ENCODE measurements at places on chromosomes 3 and 15.

- DNase-seq: peak; percentile 30
- H3K27ac ChIP-seq: peak overlapping the region; percentile 97
- peaks cover 88% of the 10 kb centered on the region for H3K4me1 ChIP-seq
- peak overlapping the region; percentile 69 for H3K4me3 ChIP-seq
- no peaks in the 10 kb centered on the region for H3K27me3 ChIP-seq
- peaks cover 26% of the 10 kb centered on the region for H3K36me3 ChIP-seq
These were observed 90.7 kb downstream of the KLHL25 start for GRCh38 chr15:85704066-85704465.

GRCh38 chr15:90667073-90667754, 49.9 kb upstream of the BLM start:
- H3K4me1 ChIP-seq: peaks cover 33% of the 10 kb centered on the region
- H3K36me3 ChIP-seq: no peaks in the 10 kb centered on the region
- no peak for DNase-seq
- H3K27ac ChIP-seq: peak overlapping the region; percentile 55
- peak overlapping the region; percentile 49 for H3K4me3 ChIP-seq

DNA sequence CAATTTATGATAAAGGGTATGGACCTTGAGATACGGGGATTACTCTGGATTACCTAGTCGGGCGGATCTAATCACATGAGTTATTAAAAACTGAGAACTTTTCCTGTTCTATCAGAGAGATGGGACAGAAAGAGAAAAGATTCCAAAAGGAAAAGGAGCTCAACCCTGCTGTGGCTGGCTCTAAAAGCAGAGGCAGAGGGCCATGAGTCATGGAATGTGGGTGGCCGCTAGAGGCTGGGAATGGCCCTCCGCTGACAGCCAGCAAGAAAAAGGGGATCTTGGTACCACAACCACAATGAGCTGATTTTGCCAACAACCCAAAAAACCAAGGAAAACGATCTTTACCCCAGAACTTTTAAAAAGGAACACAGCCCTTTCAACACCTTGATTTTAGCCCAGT, 210.0 kb downstream of the MAGI1 start:
- no peak for DNase-seq
- H3K4me3 ChIP-seq: no peak overlapping the region
- H3K27me3 ChIP-seq: no peaks in the 10 kb centered on the region
- no peak overlapping the region for H3K27ac ChIP-seq
- no peaks in the 10 kb centered on the region for H3K4me1 ChIP-seq

DNA sequence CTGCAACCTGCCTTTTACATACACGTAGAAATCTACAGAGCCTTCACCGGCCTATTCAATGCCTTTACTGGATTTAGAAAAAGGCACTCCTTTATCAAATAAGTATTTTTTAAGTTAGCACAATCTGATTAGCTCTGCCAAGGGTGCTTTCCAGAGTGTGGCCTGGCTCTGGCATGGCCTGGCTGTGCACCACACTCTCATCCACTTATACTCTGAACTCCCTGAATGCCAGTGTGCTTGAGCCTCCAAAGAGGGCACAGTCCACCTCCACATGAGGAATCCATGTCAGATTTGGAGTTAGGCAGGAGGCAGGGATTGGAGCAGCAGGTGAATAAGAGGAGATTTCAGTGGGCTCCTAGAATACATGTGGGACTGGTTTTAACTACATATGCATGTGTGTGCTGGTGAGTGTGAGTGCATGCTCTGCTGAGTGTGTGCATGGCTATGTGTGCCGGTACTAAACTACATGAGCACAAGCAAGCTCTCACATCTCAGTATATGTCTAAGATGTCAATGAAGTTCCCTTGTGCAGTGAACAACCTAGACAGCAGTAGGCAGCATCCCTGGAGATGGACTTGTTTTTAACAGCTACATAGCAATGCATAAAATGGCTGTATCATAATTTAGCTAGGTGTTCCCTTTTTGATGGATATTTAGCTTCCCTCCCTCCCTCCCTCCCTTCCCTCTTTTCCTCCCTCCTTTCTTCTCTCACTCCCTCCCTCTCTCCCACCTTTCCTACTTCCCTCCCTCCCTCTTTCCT, 17.8 kb upstream of the ZFAND6 start:
- no peak overlapping the region for H3K27ac ChIP-seq
- no peak overlapping the region for H3K4me3 ChIP-seq
- H3K27me3 ChIP-seq: no peaks in the 10 kb centered on the region
- H3K36me3 ChIP-seq: no peaks in the 10 kb centered on the region
- H3K4me1 ChIP-seq: no peaks in the 10 kb centered on the region

DNA sequence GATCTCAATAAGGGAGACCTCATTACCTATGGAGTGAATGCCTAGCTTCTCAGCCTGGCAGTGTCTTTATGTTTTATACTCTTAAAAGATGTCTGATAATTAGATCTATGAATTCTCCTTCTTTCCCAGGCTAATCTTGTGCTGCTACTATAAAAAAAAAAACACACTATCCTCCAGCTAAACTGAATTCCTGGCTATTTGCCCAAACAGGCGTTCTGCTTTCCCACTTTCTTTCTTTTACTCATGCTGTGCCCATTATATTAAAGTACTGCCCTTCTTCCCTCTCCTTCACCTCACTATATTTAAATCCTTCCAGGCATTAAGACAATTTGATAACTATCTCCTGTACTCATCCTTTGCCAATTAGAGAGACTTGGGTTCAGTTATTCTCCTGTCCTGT, 1134.9 kb downstream of the ROBO2 start:
- H3K4me3 ChIP-seq: no peak overlapping the region
- no peak for DNase-seq
- no peaks in the 10 kb centered on the region for H3K4me1 ChIP-seq
- no peak overlapping the region for H3K27ac ChIP-seq

GRCh38 chr15:75023872-75024636, 664 bp downstream of the PPCDC start:
- no peaks in the 10 kb centered on the region for H3K36me3 ChIP-seq
- no peak for DNase-seq
- peaks cover 19% of the 10 kb centered on the region for H3K4me1 ChIP-seq
- H3K27ac ChIP-seq: peak overlapping the region; percentile 93

DNA sequence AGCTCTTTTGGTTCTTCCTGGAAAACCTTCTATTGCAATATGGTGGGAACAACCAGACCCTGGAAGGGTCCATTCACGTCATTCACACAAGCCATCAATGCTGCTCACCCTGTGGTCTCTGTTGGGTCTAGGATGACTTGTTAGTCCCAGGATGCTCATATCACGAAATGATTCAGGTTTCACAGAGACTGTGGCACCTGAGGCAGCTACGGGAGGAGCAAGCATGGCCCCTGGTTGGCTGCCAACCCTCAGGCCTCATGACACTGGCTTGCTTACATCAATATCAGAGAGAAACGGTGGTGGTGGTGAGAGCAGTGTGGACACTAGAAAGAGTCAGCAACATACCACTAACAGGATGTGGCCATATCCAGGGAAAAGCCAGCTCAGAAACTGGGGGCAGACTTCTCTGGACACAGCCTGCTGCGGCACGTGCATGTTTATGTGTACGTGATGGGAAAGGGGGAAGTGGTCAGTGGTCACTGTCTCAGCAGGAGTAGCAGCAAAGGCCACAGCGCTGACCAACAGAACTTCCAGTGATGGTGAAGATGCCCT, 208.9 kb upstream of the ST8SIA2 start:
- H3K27me3 ChIP-seq: peaks cover 3% of the 10 kb centered on the region
- no peak overlapping the region for H3K4me3 ChIP-seq
- H3K4me1 ChIP-seq: no peaks in the 10 kb centered on the region
- H3K27ac ChIP-seq: no peak overlapping the region
- no peak for DNase-seq

DNA sequence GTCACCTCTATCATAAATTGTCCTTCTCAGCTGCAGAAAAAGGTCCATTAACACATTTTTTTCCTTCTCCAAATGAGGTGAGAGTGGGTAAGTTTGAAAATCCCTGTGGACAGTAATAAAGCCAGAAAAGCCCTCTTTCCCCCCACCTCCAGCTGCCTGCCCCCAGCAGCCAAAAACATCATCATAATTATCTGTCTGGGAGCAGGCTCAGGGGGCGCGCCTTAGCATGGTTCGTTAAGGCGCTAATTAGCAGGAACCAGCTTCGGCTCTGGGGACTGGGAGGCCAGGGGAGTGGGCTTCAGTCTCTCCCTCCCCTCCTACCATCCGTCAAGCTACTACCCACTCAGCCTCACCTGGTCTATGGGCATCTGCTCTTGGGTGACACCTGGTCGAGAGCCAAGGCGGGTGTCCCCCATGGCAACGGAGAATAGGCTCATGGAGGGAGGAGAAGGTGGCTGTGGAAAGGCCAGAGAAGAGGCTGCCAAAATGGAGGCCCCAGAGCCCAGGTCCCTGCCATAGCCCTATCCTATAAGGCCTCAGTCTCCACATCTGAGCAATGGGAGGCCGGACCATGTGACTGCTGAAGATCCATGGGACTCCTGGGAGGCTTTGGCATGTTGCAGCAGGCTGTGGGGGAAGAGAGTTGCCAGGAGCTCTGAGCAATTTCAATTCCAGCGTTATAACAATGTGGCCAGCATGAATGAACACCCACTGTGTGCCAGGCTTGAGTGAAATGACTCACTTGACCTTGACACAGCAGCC, 140.1 kb upstream of the LINGO1 start:
- H3K4me3 ChIP-seq: no peak overlapping the region
- no peaks in the 10 kb centered on the region for H3K36me3 ChIP-seq
- H3K4me1 ChIP-seq: no peaks in the 10 kb centered on the region
- H3K27ac ChIP-seq: no peak overlapping the region

GRCh38 chr3:160568989-160569388, 3.6 kb upstream of the KPNA4 start:
- H3K27ac ChIP-seq: no peak overlapping the region
- peaks cover 26% of the 10 kb centered on the region for H3K36me3 ChIP-seq
- H3K4me1 ChIP-seq: peaks cover 21% of the 10 kb centered on the region
- H3K27me3 ChIP-seq: no peaks in the 10 kb centered on the region
- no peak overlapping the region for H3K4me3 ChIP-seq
- no peak for DNase-seq

GRCh38 chr3:12046406-12046805, 42.2 kb downstream of the SYN2 start:
- no peak for DNase-seq
- no peaks in the 10 kb centered on the region for H3K36me3 ChIP-seq
- no peak overlapping the region for H3K4me3 ChIP-seq
- H3K27ac ChIP-seq: no peak overlapping the region

GRCh38 chr3:5022187-5022965, 43.1 kb downstream of the BHLHE40 start:
- H3K27me3 ChIP-seq: no peaks in the 10 kb centered on the region
- DNase-seq: no peak
- no peaks in the 10 kb centered on the region for H3K36me3 ChIP-seq
- H3K4me3 ChIP-seq: peak overlapping the region; percentile 63
- H3K4me1 ChIP-seq: peaks cover 84% of the 10 kb centered on the region
- H3K27ac ChIP-seq: peak overlapping the region; percentile 96

- H3K27ac ChIP-seq: no peak overlapping the region
- peaks cover 19% of the 10 kb centered on the region for H3K4me1 ChIP-seq
- no peak overlapping the region for H3K4me3 ChIP-seq
- H3K27me3 ChIP-seq: peaks cover 61% of the 10 kb centered on the region
- DNase-seq: no peak
These were observed 14.6 kb upstream of the RASGRF1 start for GRCh38 chr15:79105141-79105540.

- H3K27me3 ChIP-seq: no peaks in the 10 kb centered on the region
- no peaks in the 10 kb centered on the region for H3K36me3 ChIP-seq
- H3K4me1 ChIP-seq: no peaks in the 10 kb centered on the region
- DNase-seq: no peak
These were observed 187.0 kb downstream of the UBE3A start for GRCh38 chr15:25251700-25252390.

DNA sequence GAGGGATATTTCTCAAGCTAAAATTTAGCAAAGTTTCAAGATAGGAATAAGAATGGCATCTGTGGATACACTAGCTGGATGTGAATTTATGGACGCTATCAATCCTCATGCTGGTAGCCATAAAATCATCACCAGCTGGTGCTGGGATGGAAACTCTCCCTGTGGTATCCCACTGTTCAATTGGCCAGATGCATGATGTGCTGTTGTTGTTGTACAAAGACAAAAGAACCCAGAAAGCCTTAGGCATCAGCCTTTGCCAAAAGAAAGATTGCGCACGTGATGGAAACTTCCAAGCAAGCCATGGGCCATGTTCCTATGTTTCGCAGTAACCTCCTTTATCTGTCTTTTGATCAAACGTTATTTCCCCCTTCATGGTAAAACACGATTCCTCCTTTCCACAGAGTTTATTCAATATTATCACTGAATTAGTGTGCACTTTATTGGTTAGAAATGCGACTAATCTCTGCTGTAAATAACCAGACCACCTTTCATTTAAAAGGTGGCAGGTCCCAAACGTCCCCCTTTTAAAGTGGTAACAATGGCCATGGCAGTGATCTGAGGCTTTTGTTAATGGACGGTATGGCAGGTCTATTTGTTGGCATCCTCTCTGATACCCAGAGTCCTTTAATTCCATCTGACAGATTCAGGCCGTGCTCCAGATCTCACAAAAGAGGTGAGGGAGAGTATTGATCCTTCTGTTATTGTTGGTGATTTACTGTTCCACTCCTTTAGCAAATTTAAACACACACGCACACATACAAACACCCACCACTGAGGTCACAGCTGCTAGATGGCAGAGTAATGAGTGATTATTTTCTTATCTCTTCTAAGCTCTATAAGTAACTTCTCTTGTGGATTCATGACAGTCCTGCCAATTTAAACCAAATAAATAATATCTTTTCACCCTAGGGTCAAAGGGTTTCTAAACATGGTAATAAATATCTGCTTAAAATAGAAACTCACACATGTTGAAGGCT, 291.2 kb upstream of the KCNMB2 start:
- no peaks in the 10 kb centered on the region for H3K36me3 ChIP-seq
- no peak for DNase-seq
- no peaks in the 10 kb centered on the region for H3K4me1 ChIP-seq
- no peaks in the 10 kb centered on the region for H3K27me3 ChIP-seq
- no peak overlapping the region for H3K4me3 ChIP-seq

DNA sequence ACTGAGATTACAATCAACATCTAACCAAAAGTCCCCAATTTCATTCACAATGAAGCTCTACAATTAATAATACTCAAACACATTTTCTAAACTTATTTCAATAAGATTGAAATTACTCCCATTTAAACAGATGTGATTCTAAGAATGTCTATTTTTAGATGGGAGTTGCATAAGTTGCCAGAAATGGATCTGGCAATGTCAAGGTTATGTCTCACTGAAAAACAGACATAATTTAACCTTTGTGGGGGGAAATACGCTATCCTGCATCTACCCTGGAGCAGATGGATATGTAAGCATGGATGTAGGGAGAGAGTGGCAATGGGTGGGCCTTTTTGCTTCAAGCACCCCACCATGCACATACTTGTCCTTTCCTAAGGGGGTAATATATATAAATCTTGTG, 6.7 kb upstream of the EIF1B start:
- no peaks in the 10 kb centered on the region for H3K27me3 ChIP-seq
- no peak for DNase-seq
- peaks cover 3% of the 10 kb centered on the region for H3K36me3 ChIP-seq
- H3K27ac ChIP-seq: no peak overlapping the region
- H3K4me3 ChIP-seq: no peak overlapping the region
- no peaks in the 10 kb centered on the region for H3K4me1 ChIP-seq

GRCh38 chr15:37245358-37245757, 145.0 kb upstream of the MEIS2 start:
- peaks cover 2% of the 10 kb centered on the region for H3K27me3 ChIP-seq
- no peak for DNase-seq
- H3K4me3 ChIP-seq: no peak overlapping the region
- H3K36me3 ChIP-seq: no peaks in the 10 kb centered on the region
- H3K4me1 ChIP-seq: no peaks in the 10 kb centered on the region
